ENCODE measurements at places on chromosomes 1 and 21.

- peak; percentile 56 for DNase-seq
These were observed 44.6 kb downstream of the RASSF5 start for GRCh38 chr1:206551986-206552326.

- DNase-seq: no peak
These were observed 18.7 kb upstream of the POFUT2 start for GRCh38 chr21:45306453-45306831.

- DNase-seq: no peak
These were observed 5.9 kb downstream of the SOD1 start for GRCh38 chr21:31665397-31665796.

DNA sequence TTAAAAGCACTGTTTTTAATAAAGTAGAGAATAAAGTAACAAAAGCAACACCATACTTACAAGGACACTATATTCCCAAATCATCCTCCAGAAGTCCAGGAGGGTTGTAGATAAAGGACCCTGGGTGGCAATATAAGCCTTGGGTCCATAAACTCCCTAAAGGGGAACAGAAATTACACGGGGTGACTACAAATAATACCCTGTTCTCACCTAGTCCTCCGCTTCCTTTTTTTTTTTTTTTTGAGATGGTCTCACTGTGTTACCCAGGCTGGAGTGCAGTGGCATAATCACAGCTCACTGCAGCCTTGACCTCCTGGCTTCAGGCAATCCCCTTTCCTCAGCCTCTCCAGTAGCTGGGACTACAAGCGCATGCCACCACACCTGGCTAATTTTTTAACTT lies 13.1 kb downstream of the PTPN22 start:
- no peak for DNase-seq

GRCh38 chr1:246566813-246567645 lies 773 bp downstream of the CNST start:
- DNase-seq: no peak

DNA sequence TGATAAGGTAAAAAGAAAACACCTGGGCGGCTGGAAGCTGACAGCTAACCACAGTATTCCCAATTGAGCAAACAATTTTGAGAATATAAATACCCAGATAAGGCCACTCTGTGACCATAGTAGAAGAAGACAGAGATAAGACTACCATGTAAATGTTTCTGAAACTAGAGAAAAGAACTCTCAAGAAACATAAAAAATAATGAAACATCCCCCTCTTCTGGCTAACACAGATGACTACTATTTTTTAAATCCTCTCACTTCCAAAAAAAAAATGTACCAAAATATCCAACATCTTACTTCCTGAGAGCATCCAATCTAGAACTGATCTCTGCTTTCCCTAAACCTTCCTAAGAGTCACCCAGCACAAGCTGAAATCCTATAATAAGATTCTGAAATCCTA lies 125.9 kb downstream of the HFM1 start:
- DNase-seq: no peak

GRCh38 chr1:221430152-221430960 lies 311.5 kb downstream of the DUSP10 start:
- DNase-seq: no peak

DNA sequence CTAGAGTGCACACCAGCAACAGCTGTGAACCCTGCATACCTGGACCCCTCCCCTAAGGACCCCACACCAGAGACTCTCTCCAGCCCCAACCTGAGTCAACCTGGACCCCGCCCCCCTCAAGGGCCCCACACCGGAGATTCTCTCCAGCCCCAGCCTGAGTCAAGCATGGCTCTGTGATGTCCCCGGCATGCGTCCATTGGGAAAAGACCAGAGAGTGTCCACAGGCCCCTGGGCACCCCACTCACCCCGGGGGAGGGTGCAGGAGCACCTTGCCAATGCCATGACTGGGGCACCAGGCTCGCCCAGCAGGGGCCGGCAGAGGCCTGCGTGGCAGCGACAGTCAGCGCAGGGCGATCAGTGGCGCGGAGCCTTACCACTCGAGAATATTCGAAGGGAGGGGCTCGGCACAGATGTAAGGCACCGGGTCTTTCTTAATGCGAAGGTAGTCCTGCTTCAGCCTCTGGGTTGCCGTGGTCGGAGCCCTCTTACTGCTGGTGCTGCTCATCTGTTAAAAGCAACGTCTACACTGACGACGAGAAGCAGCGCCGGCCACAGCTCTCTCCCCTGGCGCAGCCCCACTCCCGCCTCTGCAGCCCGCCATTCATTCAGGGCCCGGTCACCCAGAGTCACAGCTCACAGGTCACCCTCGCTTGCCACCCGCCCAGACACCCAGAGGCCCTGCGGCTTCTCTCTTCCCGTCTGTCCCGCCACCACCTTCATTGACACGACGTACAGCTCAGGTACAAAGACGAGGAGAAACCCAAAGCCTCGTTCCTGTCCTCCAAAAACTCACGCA lies 6.0 kb downstream of the UBE2J2 start:
- DNase-seq: no peak

- no peak for DNase-seq
These were observed 9.3 kb upstream of the LORICRIN start for GRCh38 chr1:153250166-153250565.

DNA sequence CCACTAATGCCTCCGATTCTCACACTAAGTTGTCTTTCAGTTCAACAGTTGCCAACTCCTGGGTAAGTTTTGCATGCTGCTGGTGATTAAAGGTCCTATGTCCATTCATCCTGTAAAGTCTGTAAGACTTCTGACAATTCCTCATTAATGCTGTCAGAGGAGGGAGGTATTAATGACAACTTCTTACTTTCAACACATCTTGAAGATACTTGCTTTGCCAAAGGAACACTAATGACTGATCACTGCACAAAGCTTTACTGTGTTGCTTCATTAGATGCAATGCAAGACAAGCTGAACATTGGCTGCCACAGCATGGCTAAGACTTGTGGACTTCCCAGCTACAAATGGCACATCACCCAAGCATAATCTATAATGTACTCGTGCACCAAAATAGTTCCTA lies 114.6 kb upstream of the PRDX6 start:
- no peak for DNase-seq

- DNase-seq: no peak
These were observed at the start of gene MARK1 for GRCh38 chr1:220527908-220528678. TSS of gene MARK1 (plus strand) at chr1:220528136. CDS start at chr1:220528823, 687 bp downstream.

DNA sequence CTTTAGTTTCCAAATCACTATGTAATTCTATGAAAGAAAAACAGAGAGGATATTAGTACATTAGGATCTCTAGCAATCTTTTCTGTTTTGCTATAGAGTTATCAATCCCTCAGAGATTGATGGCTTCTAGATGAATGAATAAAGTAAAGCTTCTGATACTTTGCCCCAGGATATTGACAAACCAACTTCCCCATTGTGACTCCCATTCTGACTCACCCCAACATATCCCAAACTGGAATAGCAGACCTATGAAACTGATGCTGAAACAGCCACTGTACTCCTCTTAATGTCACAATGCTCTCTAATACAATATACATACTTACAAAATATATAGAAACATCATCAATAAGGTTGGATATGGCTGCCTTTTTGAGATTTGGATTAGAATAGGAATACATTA lies 442.1 kb upstream of the NR5A2 start:
- no peak for DNase-seq

DNA sequence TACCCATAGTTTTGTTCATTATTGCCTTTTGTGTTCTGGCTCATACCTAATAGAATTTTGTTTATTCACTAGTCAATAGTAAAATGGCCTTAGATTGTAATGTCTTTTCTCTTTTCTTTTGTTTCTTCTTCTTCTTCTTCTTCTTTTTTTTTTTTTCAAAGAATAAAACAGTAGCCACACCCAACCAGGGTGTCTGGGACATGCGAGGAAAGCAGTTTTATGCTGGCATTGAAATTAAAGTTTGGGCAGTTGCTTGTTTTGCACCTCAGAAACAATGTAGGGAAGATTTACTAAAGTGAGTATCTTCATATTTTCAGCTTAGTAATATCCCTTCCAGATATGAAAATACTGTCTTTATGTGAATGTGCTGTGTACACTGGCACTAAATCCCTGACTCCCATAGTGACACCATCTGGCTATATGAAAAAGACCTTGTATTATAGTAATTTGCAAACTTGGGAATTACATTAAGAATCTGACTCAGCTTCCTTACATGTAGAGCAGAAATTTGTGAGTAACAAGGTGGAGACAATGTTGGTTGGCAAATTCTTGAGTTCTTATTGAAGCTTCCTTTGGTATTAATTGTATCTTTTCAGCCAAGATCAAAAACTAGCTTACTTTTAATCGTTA lies 24.6 kb downstream of the AGO4 start:
- DNase-seq: no peak

Measured in stimulated activated CD4-positive, alpha-beta T cell treated with anti-CD3 and anti-CD28 coated beads, Interleukin-1b, Interleukin-23, amount 100 ng/mL, for 24 hours (primary cell).